BJ (cell line): ENCODE measurements at places on chromosomes 1 and 21.
A peak's percentile ranks its signal among the peaks of the same experiment; 100 is the strongest.

DNA sequence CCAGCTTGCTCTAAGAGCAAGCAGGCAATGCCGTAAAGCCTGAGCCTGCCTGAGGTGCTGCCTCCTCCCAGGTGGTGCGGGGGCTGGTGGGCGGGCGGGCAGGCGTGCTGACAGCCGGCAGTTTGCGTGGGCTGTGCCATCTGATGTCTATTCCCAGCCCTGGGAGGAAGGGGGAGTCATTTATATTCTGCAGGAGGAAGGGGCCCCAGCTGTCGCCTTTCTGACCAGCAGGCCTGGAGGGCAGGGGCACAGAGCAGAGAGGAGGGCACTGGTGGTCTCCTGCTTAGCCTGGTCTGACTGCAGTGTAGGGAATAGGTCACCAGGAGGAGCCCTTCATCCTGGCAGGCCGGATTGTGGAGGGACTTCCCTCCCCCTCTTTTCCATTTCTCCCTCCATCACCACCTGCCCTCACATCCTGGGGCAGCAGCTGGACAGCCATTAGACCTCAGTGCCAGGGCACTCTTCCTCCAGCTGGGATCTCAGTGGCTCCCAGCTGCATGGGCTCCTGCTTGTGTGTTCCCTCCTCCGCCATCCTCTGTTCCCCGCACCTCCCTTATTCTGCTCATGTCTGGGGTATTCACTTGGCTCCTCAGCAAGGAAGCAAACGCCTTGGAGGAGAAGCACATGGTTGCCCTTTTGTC, 4.4 kb downstream of the CYB561D1 start:
- DNase-seq: no peak

GRCh38 chr1:222772996-222773379, 36.0 kb downstream of the FAM177B start:
- no peak for DNase-seq

GRCh38 chr1:161172349-161172748, 5.0 kb downstream of the B4GALT3 start:
- no peak for DNase-seq

- peak; percentile 31 for DNase-seq
Measured at GRCh38 chr1:112866151-112866550, 89.8 kb downstream of the SLC16A1 start.

GRCh38 chr21:27466140-27466539, 499.3 kb upstream of the ADAMTS5 start:
- no peak for DNase-seq

DNA sequence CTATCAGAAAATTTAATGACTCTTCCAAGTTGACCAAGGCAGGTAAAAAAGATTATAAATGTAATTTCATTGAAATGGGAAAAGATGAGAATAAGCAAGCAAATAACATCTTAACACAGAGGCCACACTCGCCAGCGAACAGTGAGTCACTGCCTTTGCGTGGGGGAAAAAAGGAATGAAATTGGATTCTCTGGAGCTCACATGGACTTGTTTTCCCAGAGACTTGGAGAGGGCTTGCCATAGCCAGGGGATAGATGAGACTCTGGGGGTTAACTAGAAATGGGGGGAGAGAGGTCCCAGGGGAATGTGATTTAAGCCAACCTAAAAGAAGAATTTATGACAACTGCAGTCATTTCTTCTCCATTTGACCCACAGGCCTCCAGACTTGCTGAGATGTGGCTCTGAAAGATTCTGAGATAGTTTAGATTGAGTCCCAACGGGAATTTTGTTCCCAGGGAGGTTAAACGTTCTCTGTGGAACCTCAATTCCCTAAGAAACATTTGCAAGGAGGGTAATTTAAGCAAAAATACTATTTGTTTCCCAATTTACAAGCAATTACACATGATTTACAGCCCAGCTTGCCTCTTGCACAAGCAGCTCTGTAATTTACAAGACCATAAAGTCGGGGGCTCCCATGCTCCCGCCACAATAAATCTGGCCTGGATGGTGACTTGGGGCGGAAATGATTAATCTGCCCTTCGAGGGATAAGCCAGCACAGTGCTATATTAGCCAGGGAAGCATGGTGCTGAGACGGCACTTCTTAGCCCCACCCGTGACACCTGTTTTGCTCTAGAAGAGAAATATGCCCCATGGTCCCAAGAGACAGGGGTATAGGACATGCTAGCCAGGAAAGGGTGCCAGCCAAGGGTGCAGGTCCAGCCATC, 68.8 kb downstream of the GRIK3 start:
- no peak for DNase-seq

DNA sequence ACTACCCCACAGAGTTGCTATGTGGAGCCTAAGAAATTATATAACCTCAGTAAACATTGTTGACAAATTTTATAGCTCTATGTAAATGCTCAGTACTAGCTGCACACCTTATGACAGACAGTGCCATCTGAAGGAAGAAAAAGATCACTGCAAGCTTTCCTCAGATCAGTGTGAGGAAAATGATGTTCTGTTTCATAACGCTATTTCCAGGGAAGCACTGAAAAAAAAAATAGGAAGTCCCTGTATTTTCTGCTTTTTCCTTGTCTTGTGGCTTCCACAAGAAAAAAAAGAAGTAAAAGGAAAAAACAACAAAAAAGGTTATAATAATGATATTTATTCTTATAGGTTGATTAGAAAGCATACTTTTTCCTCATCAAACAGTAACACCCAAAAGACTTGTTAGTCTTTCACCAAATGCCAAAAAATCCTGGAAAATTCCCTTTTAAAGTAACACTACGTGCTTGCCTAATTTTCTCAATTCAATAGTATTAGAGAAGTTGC, 23.2 kb downstream of the LYST start:
- no peak for DNase-seq

DNA sequence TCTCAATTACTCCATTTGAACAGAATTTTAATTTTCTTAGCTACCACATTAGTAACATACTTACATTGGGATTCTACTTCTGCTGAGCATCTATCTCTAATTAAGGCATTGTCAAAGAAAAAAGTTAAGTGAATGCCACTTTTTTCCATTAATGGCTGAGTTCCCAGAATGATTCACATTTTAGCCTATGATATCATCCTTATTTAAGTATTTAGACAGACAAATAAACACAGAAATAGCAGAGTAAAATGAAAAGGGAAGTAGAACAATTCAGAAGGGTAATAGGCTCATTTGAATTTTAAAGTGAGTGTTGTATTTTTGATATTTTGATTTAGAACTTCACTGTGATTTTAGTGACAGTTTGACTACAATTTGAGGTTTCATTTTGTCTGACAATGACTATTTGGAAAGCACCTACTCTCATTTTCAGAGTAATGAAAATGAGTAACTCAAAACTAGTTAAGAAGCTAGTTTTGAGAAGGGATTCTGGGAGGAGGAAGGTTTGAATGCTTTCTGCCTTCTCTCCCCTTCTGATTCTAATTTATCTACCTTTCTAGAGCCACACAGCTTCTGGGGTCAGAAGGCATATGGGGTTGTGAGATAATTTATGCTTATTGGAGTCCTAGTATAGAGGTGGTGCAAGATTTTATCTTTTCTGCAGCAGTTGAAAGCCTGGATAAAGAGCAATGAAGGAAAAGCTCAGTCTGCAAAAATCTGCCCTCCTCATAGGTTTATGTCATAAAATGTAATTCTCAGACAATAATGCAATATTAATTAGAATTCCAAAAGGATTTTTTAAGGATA, 15.5 kb downstream of the LYPLAL1 start:
- peak; percentile 80 for DNase-seq

DNA sequence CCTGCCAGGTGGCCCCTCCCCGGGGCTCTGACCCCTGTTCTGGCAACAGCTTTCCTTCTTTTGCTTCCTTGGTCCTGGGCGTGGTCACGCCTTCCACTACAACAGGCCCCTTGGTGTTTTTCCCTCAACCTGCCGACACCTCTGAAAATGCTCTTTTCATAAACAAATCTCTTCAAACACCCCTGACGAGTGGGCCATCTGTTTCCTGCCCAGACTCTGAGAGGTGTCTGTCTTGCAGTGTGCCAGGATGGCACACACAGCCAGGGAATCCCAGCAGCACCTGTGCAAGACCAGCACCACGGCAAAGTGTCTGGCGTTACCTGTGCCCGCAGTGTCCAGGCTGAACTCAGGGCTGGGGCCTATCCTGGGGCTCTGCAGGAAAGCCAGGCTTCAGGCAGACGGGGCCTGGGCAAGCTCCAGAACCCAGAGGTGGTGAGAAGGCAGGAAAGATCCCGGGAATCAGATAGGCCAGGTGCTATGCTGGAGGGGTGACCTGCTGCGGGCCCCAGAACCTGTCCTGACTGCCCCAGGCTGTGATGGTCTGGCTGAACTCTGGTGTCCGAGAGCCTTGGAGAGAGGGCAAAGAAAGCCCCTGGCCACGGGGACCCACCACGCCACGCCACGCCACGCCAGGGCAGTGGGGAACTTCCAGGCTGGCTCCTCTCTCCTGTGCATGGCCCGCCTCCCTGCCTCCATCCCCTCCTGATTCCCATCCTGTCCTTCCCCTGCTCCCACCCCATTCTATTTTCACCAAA, 88.9 kb downstream of the SIK1 start:
- DNase-seq: no peak

GRCh38 chr21:38679534-38679933, 126.2 kb upstream of the ETS2 start:
- peak; percentile 26 for DNase-seq

DNA sequence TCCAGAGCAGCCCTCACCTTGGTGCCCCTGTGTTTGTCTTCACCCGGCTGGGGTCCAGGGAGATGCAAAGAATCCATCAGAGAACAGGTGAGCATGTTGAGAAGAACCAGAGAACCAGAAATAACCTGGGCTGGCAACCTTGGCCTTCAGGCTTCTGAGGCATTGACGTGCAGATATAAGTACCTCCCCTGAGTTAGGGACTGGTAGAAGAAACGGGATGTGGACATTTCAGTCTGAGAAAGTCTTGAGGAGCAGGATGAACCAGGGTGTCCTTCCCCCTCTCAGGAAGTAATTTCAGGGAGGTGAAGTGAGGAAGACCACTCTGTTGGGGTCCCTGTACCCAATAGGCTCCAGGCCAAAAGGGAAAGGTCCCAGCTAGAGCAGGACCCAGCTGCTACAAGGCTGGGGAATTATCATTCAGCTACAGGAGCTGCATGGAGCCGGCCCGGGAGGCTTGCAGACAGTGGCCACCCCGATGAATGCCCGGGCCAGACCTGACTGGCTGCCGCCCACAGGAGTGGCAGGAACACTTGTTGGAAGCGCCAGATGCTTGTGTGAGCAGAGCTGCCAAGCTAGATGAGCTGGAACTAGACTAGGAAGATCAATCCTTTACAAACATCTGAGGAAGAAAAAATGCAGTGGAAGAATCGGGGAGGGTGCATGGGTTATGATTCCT, 1.7 kb upstream of the AURKAIP1 start:
- DNase-seq: no peak

DNA sequence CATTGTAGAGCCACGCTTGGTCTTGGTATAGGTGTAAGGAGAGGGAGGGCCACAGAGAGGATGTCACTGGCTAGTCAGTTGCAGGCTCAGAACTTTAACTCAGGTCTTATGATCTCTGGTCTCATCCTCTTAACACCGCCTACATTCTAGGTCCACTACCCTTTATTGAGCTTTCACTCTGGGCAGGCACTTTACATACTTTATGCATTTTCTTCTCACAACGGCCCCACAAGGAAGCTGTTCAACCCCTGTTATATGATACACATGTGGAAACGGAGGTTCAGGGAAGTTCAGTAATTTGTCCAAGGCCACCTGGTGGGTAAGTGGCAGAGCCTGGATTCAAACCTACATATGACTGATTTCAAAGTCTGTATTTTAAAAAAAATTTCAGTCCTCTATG, 25.3 kb upstream of the RCAN3 start:
- no peak for DNase-seq

- DNase-seq: no peak
Measured at GRCh38 chr1:22259551-22260282, 116.8 kb upstream of the WNT4 start.

- no peak for DNase-seq
Measured at GRCh38 chr1:175410560-175410959, 218.0 kb upstream of the KIAA0040 start.

GRCh38 chr1:45430490-45430889, 60.5 kb downstream of the TESK2 start:
- DNase-seq: no peak

DNA sequence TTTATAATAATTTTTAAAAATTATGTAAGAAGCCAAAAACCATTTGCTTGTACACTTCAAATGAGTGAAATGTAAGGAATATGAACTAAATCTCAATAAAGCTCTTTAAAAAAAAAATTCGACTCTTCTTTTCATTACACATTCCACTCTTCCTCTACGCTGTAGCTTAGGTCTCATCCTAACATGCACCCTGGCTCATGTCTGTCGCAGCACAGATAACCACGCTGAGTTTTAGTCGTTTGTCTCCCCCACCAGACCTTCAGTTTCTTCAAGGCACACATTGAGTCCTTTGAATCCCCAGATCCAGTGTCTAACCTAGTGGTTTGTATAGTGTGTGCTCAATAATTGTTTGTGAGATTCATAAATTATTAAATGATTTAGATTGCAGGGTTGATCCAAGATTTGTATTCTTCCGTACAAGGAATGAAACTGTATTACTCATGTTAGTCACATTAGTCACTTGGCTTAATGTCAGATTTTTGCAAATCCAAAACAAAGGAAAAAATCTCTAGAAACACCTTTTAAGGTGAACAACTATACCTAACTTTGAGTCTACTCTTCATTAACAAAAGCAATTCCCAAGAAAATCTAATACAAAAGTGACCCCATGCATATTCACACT, 57.3 kb downstream of the SLC25A24 start:
- no peak for DNase-seq

DNA sequence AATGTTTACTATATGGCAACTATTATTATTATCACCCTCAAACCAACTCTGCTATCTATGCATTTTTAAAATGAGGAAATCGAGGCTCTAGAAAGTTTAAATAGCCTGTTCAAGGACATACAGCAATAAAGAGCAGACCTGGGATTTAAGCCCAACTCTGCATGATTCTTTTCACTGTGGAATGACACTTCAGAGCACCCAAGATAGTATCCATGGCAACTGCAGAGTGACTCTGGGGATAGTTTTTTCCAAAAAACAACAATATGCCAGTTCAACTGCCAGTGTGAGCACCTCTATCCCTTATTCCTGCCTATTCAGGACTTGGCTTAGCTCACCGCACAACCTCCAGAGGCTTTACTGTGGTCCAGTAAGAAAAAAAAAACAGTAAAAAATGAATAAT, 293.9 kb downstream of the BRINP2 start:
- no peak for DNase-seq

DNA sequence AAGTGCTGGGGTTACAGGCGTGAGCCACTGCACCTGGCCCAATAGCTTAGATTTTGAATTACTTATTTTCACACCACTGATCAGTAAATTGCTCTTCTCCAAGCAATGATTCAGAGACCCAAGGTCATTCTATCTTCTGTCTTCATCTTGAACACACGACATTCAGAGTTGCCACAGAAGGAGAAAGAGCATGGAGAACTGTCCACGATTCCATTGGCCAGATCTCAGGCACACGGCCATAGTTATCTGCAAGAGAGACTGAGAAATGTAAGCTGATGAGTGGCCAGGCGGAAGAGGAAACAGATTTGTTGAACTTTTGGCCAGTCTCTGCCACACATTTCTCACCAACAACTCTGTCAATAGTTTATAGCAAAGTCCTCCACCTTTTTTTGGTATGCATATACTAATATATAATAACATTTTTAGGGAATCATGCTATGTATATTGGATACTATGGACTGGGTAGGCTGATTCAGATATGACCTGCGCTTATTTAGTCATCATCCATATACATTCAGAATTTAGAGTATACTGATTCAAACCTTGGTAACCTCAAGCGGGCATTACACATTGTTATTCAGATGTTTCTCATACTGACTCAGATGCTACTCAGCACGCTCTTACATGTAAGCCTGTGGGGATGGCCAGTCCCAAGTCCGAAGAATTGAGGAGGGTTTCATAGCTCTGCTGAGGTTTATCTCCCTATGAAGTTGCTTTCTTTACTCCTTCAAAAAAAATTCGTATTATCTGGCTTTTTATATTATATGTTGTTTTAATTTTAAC, 25.5 kb upstream of the CAP1 start:
- DNase-seq: peak; percentile 57
